ENCODE measurements at places on chromosomes 7 and 10. TPM values are rescaled to one million over a fixed set of nuclear protein-coding genes. Genes with fewer than 3 reads are reported as not detected.

The PRPS1L1 gene
- not detected for total RNA-seq

The PAPSS2 gene
- total RNA-seq = 57.7 TPM

The PPP1R3A gene
- not detected for total RNA-seq

The HECW1 gene
- 3.1 TPM for total RNA-seq

The LRMDA gene
- 11.7 TPM for total RNA-seq

The TCTN3 gene
- 48.1 TPM for total RNA-seq

The GOLGA7B gene
- 0.05 TPM for total RNA-seq

GRCh38 chr7:55260171-55260570 lies 105.0 kb upstream of the LANCL2 start:
- DNase-seq = no peak

DNA sequence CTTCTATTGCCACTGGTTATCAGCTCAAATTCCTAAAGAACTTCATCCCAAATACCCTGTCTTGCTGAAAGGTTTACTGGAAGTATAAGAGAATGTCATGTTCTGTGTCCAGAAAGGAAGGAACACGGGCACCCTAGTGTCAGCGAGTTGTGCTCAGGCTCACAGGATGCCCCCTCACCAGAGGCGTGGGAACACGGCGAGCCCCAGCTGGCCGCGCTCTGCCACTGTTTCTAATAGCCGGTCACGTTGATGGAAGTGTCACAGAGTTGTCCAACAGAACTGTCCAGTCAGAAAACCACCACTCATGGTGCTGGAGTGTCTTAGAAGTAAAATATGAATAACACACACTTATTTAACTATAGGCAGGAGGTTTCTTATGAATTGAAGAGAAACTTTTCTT lies 72.8 kb downstream of the FIGNL1 start:
- DNase-seq = no peak

GRCh38 chr7:55556031-55556430 lies 16.3 kb downstream of the VOPP1 start:
- no peak for DNase-seq

- no peak for DNase-seq
These were observed 394.4 kb upstream of the SEMA3A start for GRCh38 chr7:84589012-84589411.

GRCh38 chr10:76982671-76983070 lies 654.9 kb downstream of the KCNMA1 start:
- no peak for DNase-seq

- DNase-seq = peak; percentile 59
These were observed 11.8 kb upstream of the PDCD4 start for GRCh38 chr10:110859973-110860376.

DNA sequence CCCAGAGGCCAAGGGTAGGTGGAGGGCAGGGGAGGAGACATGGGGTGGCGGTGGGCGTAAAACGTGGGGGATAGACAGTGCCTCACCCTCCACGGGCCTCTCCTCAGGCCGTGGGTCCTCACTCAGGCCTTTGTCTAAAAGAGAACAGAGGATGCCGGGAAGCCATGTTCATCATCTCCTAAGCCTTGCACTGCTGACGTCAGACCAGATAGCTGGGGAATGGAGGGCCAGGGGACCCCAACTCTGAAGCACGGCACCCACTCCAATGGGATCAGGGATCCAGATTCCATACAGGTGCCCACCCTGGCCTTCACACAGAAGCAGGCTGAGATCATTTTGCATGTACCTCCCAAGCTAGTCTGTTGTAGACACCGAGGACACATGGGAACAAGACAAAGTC lies 83.4 kb upstream of the TMEM248 start:
- no peak for DNase-seq

DNA sequence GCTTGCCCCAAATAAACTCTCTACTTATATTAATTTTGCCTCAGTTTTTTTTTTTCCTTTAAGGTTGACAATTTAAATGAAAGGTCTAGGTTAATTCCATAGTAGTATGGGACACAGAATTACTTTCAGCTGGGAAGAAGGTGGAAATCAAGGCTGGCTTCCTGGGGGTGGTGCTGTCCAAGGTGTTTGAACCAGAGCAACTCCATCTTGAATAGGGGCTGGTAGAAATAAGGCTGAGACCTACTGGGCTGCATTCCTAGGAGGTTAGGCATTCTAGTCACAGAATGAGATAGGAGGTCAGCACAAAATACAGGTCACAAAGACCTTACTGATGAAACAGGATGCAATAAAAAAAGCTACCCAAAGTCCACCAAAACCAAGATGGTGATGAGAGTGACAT lies 1190.8 kb upstream of the AUTS2 start:
- no peak for DNase-seq

All from renal cortical epithelial cell (primary cell).